GM23338 (cell line): ENCODE measurements at places on chromosomes 1 and 21.

DNA sequence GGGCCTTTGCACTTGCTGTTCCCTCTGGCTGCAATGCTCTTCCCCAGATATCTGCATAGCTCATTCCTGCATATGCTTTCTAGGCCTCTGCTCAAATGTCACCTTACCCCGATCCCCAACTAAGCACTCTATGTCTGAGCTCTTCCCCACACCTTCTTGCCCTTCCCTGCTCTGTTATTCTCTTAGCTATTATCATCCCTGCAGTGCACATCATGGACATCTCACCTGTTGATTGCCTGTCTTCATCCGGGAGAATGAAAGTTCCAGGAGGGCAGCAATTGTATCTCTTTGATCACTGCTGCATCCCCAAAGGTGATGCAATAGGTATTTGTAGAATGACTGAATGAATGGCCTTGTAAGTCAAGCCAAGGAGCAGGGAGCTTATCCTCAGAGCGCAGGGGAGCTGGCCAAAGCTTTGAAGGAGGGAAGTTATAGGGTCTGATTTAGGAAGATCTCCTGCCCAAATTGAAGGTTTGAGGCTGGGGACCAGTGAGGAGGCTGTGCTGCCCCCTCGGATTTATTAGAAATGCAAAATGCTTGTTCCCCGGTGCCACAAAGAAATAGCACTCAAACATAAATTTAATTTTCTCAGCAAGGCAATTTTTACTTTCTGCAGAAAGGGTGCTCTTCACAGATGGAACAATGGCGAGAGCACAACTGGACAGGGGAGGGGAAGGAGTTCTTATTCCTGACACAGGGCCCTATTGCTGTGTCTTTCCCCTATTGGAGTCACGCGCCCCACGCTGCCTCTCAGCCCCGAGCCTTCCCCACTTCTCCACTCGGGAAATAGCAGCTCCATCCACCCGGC is 631.1 kb downstream of the MATN1 start:
- no peak overlapping the region for H3K4me3 ChIP-seq
- H3K4me1 ChIP-seq: no peaks in the 10 kb centered on the region
- H3K27ac ChIP-seq: no peak overlapping the region
- no peaks in the 10 kb centered on the region for H3K36me3 ChIP-seq
- no peak for DNase-seq
- no peaks in the 10 kb centered on the region for H3K27me3 ChIP-seq

- no peak for DNase-seq
- H3K4me1 ChIP-seq: no peaks in the 10 kb centered on the region
- H3K36me3 ChIP-seq: no peaks in the 10 kb centered on the region
- no peak overlapping the region for H3K4me3 ChIP-seq
- no peak overlapping the region for H3K27ac ChIP-seq
- no peaks in the 10 kb centered on the region for H3K27me3 ChIP-seq
Observed at GRCh38 chr1:78715181-78715661, 65.6 kb downstream of the IFI44 start.

GRCh38 chr1:30101487-30102227 is 621.7 kb downstream of the MATN1 start:
- DNase-seq: peak; percentile 33
- H3K36me3 ChIP-seq: no peaks in the 10 kb centered on the region
- H3K27me3 ChIP-seq: no peaks in the 10 kb centered on the region
- H3K4me1 ChIP-seq: no peaks in the 10 kb centered on the region

DNA sequence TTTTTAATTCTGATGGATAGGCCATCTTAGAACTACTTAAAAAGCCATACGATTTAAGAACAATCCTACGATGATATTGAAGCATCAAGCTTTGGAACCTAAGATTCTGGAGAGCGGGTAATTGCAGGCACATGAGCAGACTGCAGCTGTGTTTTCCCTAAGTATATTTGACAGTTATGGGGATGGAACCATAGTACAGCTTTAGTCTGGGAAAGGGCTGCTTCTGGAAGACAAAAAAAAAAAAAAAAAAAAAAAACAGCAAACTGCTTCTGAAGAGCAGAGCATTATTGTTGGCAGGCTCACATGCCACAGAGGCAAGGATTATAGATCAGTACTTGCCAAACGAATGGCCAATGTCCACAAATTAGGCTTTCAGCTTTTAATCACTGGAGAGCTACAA is 1618.7 kb downstream of the AMY1C start:
- DNase-seq: no peak
- no peaks in the 10 kb centered on the region for H3K36me3 ChIP-seq
- H3K4me1 ChIP-seq: peaks cover 5% of the 10 kb centered on the region
- no peaks in the 10 kb centered on the region for H3K27me3 ChIP-seq
- H3K27ac ChIP-seq: no peak overlapping the region

- H3K4me3 ChIP-seq: no peak overlapping the region
- H3K27ac ChIP-seq: no peak overlapping the region
- DNase-seq: no peak
- no peaks in the 10 kb centered on the region for H3K4me1 ChIP-seq
- H3K36me3 ChIP-seq: no peaks in the 10 kb centered on the region
Observed at GRCh38 chr1:20028125-20028524, 41.9 kb upstream of the PLA2G5 start.

- DNase-seq: peak; percentile 88
- peak overlapping the region; percentile 44 for H3K4me3 ChIP-seq
- no peaks in the 10 kb centered on the region; the same call in 1 of the 2 replicates for H3K4me1 ChIP-seq
- no peaks in the 10 kb centered on the region for H3K36me3 ChIP-seq
- peaks cover 5% of the 10 kb centered on the region; the same call in 1 of the 2 replicates for H3K27me3 ChIP-seq
- no peak overlapping the region for H3K27ac ChIP-seq
Observed at GRCh38 chr1:175742790-175743459, 470 bp downstream of the TNR start.
